ENCODE measurements at places on chromosomes 7 and 10.

DNA sequence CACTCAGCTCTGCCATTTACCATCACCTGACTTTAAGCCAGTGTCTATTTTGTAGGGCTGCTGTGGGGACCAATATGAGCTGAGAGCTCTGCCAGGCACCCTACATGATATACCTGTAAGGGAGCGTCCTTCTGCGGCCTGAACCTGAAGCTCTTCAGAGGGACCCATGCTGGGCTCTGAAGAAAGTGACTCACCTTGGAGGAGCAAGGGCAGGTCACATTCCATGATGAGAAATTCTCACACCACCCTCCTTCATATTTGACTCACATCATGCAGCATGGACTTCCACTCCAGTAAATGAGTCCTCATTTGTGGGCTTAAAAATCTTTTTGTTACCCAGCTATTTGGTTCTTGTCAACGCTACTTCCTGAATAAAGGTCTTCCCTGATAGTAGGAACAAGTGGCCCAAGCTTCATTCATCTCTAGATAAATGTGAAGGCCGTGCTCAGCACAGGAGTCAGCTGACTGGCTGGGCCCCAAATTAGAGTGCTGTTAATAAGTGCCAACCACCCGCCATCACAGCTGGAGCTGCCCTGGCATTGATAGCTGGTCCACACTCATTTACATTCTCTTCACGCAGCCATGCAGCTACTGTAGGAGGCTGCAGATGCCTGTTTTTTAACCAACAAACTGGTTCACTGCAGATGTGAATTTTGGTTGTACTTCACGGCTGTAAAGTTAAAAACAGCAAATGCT is 78.4 kb downstream of the RNF216 start:
- no peak for DNase-seq

DNA sequence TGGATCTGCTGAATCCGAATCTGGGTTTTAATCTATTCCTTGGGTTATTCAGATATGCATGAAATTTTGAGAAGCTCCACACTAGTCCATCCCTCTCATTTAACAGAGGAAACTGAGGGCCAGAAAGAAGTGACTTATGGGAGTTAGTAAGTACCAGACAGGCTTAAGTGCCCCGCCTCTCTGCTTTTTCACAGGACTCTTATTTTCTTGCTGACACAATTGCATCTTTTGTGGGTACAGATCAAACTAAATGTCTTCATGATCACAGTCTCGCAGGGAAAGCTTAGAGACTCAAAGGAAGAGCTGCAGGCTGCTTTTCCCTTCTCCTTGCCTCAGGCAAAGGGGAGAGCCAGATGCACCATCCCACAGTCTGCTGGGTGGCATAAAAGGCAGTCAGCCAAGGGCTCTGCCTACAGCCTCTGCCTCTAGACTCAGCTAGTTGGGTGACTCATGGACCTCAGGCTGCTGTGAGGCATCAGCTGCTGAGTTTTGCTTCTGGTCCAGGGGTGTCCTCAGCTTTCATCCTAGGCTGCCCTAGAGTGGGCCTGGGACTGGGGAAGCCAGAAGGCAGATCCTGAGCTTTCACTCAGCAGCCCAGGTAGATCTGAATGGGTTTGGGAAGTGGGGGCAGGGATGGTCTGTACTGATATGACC is 11.6 kb downstream of the GOLGA7B start:
- DNase-seq, result no peak

DNA sequence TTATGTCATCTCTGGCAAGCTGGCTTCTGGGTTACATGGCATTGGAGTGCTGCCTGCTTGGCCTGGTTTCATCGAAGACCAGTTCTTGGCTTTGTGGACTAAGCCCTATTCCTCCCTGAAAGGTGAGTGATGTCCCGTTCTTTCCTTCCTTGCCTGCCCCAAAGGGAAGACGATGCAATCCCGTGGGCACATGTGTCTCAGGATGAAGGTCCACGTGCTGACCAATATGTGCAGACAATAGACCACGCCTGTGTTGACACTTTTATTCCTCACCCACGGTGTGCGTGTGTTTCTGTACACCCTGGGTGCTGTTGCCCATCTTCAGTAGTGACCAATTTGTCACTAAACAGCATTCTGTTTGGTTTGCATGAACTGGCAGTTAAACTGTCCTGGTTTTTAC is 28.6 kb upstream of the SHH start:
- peak; percentile 19 for DNase-seq

DNA sequence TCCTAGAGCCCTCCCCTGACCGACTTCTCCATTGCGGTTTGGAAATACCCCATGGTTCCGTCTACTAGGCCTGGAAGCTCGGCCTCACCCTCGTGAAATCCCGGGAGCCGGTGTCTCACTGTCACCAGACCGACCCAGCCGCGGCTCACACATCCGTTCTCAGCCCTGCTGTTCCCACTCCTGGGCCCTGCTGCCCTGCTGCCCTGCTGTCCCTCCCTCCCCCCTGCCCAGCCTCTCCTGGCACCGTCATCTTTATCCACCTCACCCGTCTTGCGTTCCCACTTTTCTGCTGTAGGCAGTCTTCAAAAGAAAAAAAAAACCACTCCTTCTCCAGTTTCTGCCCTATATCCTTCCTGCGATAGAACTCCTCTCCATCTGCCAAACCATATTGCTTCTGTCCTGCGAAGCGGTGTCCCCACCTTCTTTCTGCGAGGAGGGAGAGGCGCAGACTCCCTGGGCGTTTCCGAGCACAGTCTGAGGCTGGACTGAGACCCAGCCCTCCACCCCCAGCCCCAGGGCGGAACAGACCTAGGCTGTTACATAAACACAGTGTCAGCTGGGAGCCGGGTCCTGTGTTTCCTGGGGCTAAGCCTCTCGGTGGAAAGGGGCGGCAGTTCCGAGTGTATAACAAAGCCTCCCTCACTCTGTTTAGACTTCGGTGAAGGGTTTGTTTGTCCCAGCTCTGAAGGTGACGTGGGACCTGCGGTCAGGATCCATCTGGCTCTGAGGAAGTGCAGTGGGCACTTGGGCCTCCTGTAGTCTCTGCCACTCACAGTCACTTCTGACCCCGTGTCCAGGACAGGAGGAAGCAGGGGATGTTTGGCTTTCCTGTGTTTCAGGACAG is 2.8 kb downstream of the AGAP3 start:
- peak; percentile 86 for DNase-seq

DNA sequence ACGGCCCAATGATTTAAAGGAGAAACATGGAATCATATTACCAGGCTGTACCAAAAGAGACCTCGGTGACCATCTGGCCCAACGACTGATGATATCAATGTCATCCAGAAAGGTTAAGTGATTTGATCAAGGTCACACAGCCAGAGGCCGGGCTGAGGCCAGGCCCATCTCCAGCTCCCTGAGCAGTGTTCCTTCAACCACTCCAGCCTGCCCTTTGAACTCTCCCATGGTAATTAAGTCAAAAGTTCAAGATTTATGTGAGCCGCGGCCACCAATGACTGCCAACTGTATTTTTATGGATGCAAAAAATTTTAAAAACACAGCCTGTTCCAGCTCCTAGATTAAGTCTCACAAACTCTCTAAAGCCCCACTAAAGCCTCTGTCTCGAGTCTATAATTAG is 41.8 kb downstream of the FGFR2 start:
- no peak for DNase-seq

- no peak for DNase-seq
Measured at GRCh38 chr10:104391150-104391968, 37.7 kb downstream of the CFAP58 start.

GRCh38 chr10:60397792-60398191 is 8.1 kb upstream of the ANK3 start:
- DNase-seq, result no peak

DNA sequence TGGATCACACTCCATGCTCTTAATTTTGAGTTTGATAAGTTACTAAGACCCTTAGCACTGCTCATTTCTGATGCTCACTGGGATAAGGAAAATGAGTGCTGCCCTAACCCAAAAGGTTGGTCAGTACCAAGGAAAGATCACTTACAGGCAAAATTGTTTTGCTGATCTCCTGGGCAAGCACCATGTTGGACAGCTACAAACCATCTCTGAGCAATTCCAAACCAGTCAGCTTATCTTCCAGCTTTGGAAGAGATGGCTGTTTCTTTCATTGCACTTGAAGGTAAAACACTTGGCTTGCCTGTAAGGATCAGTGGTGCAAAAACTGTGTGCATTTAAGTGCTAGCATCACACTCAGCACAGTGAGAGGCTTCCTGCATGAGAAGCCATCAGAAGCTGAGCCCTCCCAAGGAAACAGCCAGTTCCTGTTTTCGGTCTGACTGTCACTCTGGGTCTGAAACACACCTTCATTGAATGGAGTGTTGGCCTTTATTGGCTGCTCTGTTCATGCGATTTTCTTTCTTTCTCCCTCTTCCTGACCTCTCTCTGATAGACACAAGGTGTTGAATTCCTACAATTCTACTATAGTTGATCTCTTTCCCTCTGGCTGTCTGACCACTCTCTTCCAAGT is 126.4 kb upstream of the GHITM start:
- DNase-seq, result no peak

DNA sequence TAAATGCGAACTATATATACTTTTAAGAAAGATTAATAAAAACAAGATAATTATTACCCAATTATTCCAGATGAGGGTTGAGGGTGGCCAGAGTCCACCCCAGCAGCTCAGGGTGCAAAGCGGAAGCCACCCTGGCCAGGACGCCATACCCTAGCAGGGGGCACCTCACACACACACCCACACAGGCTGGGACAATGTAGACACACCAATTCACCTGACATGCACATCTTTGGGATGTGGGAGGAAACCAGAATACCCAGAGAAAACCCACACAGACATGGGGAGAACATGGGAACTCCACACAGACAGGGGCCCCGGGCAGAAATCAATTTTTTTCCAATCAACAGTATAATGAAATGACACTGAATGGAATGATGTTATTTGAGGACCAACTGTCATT is 86.0 kb downstream of the RTKN2 start:
- no peak for DNase-seq

DNA sequence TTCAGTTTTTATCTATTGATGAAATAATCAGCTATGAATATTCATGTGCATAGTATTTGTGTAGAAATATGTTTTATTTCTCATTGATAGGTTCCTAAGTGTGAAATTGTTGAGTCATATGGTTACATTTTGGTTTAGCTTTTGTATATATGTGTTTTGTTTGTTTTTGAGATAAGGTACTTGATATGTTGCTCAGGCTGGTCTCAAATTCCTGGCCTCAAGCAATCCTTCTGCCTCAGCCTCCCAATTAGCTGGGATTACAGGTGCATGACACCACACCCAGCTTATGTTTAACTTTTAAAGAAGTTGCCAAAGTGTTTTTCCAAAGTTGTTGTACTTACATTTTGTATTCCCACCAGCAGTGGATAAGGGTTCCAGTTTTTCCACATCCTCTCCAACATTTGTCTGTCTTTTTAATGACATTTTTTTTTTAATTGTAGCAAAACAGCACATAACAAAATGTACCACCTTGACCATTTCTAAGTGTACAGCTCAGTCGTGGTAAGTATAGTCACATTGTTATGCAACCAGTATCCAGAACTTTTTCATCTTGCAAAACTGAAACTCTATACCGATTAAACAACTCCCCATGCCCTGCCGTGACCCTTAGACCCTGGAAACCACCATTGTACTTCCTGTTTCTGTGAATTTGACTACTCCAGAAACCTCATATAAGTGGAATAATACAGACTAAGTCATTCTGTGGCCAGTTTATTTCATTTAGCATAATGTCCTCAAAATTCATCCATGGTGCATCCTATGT is 12.6 kb upstream of the UBE2D1 start:
- no peak for DNase-seq

- DNase-seq, result no peak
Measured at GRCh38 chr10:78109210-78109609, 75.5 kb downstream of the RPS24 start.

DNA sequence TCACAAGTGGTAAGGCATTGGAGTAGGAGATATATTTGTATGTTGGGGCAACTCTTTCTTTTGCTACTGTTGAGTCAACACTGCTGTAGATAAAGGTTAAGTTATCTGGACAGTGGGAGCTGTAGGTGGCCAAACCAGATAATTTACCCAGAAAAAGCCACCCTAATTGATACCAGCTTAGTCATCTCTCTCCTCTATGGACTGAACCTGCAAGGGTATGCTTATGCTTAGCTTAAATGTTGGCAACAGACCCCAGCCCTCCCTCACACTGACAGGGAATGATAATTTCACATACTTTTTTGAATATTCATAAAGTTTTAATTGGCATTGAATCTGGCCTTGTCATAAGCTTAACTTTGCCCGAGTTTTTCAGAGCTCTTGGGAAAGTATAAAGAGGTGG is 66.3 kb downstream of the CREB5 start:
- DNase-seq, result no peak

- no peak for DNase-seq
Measured at GRCh38 chr7:28078036-28078901, 102.3 kb downstream of the JAZF1 start.

GRCh38 chr10:116045366-116046356 is 227.3 kb downstream of the GFRA1 start:
- no peak for DNase-seq
